ENCODE measurements at places on chromosomes 2 and 18.

GRCh38 chr18:32349728-32350395 lies 120.8 kb downstream of the GAREM1 start:
- peak; percentile 76 for DNase-seq

DNA sequence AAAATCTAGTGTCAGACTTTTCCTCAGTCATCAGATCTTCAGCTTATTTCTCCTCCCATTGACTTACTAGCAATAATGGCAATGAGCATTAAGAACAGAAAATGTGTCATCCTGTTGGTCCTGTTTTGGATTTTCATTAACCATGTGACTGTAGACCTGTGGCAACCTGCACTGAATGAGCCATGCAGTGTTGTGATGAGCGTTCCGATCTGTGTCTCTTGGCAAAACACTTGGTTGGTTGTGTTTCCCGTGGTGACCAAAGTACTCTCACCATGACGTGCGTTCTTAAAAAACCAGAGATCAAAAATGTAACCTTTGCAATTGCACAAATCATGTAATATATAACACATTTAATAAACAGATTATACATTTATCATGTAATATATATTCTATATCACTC lies 138.6 kb downstream of the MAP3K20 start:
- no peak for DNase-seq

DNA sequence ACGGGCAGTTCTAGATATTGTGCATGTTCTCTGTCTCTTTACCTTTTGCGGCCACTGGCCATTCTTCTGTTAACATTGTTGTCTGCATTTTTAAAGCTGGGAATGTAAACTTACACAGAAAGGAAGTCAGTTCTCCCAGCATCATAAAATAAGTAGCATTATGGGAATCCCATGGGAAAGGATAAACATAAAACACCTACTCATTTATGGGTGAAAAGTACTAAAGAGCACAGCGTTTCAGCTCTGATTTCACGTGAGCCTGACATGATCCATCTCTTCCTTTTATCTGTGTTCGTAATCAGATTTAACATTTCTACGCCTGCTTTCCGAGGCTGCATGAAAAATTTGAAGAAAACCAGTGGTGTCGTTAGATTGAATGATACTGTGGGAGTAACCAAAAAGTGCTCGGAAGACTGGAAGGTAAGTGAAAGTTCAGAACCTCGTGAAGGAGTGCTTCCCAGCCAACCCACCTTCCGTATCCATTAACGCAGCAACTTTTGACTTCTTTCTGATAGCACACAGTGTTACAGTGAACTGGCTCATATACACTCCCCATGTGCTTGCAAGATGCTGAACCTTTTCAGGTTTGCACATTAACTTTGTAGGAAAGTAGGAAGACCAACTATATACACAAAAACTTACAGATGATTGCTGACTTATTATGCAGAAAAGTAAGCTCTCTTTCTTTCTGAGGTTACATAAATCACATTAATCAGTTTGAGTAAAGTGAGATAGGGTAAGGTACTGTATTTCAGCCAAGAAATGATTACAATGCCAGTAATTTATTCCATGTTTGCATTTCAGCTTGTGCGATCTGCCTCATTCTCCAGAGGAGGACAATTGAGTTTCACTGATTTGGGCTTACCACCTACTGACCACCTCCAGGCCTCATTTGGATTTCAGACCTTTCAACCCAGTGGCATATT lies 86.5 kb upstream of the TTC39C start:
- no peak for DNase-seq

- DNase-seq: no peak
Observed at GRCh38 chr2:19141234-19142004, 217.0 kb downstream of the OSR1 start.

DNA sequence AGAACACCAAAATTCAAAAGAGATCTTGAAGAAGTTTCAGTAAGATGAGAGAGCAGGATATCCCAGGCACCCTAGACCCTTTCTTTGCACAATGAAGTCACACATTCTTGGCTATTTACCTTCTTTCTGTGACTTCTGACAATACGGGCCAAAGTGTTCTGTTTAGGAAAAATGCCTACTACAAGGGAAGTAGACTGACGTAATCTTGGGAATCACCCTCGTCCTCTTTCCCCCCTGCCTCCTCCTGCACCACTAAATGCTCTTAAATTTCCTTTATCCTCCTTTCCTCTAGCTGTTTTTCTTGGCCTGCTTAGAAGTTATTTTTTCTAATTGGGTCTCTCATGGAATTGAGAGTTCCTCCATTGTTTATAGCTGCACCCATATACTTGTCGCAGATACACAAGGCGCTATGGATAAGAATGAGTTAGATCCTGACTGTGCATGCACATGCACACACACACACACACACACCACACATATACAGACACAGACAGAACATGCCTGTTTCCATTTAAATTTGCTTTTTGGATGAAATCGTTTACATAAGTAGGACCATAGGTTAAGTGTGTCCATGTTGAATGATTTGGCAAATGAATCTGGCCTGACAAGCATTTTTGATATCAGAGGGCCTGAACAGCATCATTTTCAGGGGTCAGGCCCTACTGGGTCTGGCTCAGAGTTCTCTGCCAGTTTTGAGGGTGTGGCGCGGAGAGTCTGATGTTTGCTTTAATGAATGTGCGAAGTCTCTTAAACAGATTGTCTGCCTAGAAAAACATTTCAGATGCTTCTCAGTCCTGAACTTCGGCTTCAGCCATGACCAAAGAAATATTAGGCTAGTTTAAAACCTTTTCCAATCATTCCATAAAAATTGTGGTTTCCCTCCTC lies 131.9 kb upstream of the NT5C1B start:
- DNase-seq: no peak
